ENCODE measurements at places on chromosomes 12 and 14. TPM values are rescaled to one million over a fixed set of nuclear protein-coding genes. Genes with fewer than 3 reads are reported as not detected.

SLC25A21 gene
- total RNA-seq, result 1.3 TPM

DNA sequence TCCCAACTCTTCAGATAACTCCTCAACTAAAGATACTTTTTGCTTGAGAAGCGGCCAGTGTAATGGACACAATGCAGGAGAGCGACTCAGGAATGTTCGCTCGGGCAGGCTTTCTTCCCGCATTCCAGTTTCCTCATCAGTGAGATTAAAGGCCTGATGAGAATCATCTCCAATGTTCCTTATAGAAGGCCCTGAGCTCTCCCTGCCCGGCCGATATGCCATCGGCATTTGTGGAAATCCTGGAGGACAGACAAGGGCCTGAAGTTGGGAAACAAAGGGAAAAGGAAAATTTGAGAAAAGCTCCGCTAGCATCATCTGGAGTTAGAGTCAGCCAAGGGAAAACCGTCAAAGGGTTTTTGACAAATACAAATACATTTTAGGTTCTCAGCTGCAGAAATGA lies 38.0 kb upstream of the FOXN3 start:
- DNase-seq, result no peak

GRCh38 chr14:44960146-44960545 lies 1.6 kb downstream of the KLHL28 start:
- no peak for DNase-seq

DNA sequence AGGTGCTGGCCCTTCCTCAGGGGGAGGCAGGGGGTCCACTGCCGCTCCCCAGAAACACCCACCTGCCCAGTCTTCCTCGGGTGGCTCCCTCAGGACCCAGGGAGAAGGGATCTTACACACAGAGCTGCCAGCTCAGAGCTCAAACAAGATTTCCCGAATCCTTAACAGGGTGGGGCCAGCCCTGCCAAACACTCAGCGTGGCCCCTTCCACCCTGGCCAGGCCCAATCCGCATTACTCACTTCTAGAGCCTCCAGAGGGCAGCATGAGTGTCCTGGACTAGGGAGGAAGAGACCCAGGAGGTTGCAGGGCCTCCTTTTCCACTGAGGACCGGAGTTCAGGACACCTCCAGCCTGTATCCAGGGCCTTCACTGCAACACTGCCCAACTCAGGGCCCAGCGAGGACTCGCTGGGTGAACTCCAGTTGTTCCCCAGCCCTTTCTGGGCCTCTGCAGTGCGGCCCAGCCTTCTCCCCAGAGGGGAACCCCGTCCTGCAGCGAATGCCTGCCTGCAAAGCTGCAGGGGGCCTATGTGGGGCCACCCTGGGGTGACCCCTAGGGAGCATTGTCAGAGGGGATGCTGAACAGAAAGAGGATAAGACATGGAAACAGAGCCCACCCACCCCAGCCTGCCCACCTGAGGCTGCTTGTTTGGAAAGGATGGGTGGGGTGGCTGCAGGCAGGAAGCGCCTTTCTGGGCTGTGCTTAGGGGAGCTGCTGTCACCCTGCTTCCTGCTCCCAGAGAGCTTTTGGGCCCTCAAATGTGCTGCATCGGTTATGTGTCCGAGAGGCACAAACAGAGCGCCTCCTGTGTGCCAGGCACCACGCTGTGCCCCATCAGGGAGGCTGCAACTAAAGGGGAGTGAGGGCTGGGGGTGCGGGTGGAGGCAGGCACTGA lies 43.8 kb downstream of the CCNK start:
- DNase-seq, result no peak

- no peak for DNase-seq
Observed at GRCh38 chr14:30541318-30541717, 17.6 kb upstream of the G2E3 start.

DNA sequence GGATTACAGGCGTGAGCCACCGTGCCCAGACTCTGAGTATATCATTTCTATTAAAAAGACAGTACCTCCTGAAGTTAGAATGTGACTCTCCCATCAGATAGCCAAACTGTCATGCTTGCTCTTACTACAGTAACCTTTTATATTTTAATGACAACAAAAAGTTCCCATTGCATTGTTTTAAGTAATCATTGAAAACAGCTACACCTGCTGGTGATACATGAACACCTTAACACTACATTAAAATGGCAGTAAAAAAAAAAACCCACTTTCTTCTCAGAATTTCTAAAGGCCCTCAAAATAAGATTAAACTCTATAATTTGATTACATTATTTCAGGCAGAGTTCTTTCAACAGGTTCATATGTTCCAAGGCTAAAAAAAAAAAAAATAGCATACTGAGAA lies 76.7 kb downstream of the SH2B3 start:
- no peak for DNase-seq

Measured in aorta (tissue), 5 donors.